ENCODE measurements at places on chromosomes 7 and 10.

- DNase-seq, result no peak
Measured at GRCh38 chr7:111401516-111401915, 160.8 kb downstream of the IMMP2L start.

- DNase-seq, result no peak
Measured at GRCh38 chr7:65953890-65954450, 28.0 kb downstream of the GUSB start.

GRCh38 chr7:91165006-91165845 is 99.0 kb upstream of the FZD1 start:
- no peak for DNase-seq

DNA sequence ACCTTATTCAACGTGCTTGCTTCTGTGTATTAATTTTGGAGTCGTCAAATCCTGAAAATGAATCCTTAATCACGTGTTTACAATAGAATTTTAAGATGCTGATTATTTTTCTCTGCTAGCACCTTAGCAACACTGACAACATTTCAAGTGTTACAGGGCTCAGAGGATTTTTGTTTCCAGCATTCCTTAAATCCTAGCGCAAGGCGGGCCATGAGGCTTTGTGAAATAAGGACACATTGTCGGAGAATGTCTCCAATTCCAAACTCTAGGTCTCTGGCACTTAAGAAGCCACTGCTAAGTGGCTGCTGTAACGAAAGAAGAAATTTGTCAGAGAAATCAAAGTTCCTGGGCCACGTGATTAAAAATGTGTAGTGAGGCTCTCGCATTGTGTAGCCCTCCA is 390.9 kb upstream of the CELF2 start:
- no peak for DNase-seq
